ENCODE measurements at places on chromosomes 3 and 15.

DNA sequence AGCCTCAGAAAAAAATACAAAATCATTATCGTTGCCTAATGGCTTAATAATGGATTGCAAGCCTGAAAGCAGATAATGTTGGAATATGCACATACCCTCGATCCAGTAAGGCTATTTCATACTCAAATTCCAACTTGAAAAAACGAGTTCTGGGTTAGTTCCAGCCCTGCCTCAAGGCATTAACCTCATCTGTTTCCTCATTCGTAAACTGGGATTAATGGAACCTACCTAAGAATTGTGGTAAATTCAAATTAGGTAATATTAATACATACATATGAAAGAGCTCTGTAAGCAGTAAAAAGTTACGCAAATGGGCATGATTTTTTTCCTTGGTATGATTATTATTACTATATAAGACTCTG lies 107.5 kb downstream of the SRGAP3 start:
- no peak for DNase-seq

- no peak for DNase-seq
Measured at GRCh38 chr3:149815321-149815720, 2.3 kb downstream of the RNF13 start.

- DNase-seq, result peak; percentile 38
Measured at GRCh38 chr3:125651244-125651643, 55.9 kb upstream of the OSBPL11 start.

- DNase-seq, result peak; percentile 37
Measured at GRCh38 chr3:32577581-32578556, 7.2 kb upstream of the DYNC1LI1 start.

DNA sequence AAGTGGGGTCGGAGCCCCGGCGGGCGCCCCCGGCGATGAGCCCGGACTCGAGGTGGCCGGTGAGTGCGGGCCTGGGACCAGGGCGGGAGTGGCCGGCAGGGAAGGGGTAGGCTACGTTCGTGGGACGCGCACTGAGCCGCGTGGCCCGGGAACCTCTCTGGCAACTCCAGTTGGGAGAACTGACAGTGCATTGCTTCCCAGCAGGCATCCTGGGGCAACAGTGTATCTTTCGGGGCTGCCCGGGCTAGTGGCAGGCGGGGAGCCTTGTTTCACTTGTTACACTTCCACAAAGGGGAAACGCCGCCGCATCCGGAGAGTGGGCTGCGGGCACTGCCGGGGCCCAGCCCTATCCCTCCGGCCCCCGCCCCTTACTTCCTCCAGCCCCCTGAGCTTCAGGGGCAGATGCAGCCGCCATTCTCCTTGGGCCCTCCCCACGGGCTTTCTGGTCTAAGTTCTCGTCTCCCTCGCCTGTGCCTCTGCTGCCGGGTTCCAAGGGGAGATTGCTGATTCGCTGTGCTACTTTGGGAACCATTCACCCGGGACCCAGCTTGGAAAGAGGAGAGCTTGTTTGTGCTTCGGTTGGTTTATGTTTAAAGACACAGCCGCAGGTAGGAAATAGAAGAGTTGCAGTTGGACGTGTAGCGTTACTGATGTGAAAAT lies 675 bp downstream of the BRPF1 start:
- DNase-seq, result no peak

DNA sequence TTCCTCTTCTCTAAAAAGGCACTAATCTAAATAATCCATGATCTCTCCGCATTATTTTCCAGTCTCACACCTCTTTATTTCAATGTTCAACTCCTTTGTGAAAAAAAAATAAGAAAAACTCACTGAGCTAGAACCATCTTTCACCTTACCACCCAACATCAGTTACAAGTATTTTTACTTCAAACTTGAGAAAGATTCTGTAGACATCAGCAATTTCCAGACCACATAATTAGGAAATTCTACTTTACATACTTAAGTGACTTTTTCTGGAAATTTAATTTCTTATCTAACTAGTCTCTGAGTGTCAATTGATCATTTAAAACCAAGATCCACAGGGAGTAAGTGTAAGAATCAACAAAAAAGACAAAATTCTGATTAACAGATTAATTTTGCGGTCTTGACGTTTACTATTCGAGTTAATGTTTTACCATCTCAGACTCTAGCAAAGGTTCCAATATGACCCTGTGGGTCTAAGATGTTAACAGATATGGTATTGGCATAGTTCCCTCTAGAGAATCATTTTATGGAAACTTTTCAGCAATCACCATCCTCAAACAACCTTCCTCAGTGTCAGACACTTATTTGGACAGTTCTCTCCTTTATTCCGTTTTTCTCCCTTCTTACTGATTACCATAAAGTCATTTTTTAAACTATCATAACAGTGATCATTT lies 5.1 kb downstream of the ATP13A3 start:
- no peak for DNase-seq

DNA sequence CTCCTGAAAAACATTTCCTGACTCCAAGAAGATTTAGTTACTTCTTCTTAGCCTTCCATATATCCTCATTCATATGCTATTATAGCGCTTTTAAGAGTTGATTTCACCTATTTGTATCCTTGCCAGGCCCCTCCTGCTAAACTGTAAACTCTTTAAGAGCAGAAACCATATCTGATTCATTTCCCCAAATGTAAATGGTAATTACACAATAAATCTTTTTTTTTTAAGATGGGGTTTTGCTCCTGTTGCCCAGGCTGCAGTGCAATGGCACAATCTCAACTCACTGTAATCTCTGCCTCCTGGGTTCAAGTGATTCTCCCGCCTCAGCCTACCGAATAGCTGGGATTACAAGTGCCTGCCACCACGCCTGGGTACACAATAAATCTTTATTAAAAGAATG lies 4.5 kb downstream of the DLEC1 start:
- DNase-seq, result no peak

DNA sequence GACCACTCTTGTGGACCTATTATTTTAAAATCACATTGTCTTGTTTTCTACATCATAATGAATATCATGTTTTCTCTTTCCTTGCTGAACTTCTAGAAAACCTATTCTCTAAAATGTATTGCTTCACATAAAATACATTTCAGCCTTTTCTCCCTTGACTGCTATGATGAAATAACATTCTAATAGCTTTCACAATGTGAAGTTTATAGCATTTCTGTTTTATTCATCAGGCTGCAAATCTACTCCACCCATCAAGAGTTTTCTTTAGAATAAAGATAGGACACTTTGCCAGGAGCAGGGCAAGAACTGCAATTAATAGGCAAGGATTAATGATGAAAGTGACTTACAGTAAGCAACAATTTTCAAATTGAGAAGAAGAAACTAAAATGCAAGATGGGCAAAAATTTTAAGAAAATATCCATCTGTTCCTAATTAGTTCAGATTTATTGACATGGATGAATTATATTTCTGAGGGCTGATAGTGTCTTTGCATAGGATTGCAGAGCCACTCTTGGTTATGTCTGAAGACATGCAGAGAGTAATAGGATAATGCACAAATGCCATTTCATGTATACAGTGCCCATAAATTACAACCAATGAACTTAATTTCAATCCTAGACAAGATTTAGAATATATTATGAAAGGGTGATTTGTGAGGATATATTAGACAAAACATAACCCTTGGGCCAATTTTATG lies 21.7 kb downstream of the LEKR1 start:
- DNase-seq, result no peak

DNA sequence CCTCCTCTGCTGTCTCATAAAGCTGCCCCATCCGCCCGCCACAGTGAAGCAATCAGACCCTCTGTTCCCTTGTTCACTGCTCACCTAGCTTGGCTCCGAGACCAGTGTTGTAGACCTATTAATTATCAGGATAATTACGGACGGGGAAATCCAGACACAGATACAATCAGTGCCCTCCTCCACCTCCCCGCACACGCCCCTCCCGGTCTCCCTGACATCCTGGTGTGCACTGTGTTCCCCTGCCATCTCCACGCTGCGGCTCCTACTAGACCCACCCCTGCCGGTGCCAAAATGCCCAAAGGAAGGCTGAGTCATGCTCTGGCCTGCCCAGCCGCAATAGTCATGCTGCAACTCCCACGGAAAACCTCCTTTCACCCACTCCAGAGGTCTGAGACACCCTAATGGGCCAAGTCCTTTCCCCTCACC lies 277.3 kb upstream of the TLE3 start:
- no peak for DNase-seq

- DNase-seq, result peak; percentile 18
Measured at GRCh38 chr15:63483521-63484371, 20.6 kb upstream of the USP3 start.
